ENCODE measurements at places on chromosomes 5 and 9.

GRCh38 chr9:14542071-14542470 is 151.2 kb downstream of the ZDHHC21 start:
- no peak for DNase-seq

- DNase-seq, result no peak
Measured at GRCh38 chr5:147965715-147966114, 59.4 kb upstream of the C5orf46 start.

- DNase-seq, result no peak
Measured at GRCh38 chr5:164097749-164098148, 592.3 kb downstream of the MAT2B start.

DNA sequence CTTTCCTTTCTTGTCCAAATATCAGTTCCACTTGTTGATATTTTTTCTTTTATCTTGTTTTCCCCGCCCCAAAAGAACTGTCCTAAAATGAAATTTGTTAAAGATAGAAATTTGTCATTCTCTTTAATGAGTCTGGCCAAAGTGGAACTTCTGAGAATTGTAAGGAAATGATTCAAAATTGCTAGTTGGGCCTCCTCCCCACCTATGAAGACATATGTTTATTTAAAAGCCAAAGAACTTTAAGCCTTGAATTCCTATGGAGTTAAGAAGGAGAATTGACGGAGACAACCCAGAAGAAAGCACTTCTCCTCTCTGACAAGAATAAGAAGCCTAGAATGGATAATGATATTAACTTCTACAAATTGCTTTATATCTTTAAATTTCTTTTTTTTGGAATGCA is 59.1 kb upstream of the ALDH1A1 start:
- no peak for DNase-seq

DNA sequence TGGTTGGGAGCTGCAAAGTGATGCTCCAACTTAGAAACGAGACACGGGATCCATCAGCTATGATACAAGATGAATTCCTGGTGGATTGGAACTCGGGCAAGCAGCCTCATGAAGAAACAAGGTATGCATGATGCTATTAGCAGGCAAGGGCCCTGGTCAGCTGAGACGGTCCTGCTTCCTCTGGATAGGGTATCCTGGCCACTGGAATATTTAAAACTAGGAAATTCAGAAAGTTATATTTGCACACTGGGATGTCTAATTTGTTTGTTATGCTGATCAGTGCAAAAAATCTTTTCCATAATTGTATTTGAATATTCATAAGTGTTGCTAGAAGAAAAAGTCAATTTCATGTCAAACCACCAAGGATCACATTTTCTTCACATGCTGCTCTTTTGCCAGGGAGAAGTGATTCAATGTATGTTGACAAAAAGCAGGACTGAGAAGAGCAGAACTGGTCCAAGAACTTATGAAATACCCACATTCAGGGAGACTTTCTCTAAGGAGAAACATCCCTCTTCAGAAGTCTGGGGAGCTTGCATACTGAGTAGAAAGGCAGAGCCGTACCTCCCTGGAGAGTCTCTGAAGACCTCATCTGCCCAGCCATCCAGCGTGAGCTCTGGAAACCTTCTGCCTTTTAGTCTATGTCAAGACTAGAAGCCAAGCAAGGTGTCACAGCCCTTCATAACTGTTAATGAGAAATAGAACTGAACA is 6.7 kb upstream of the NXNL2 start:
- DNase-seq, result no peak

GRCh38 chr9:94922098-94922607 is 195.7 kb downstream of the AOPEP start:
- no peak for DNase-seq

- DNase-seq, result no peak
Measured at GRCh38 chr5:80141681-80142080, 106.5 kb downstream of the THBS4 start.

DNA sequence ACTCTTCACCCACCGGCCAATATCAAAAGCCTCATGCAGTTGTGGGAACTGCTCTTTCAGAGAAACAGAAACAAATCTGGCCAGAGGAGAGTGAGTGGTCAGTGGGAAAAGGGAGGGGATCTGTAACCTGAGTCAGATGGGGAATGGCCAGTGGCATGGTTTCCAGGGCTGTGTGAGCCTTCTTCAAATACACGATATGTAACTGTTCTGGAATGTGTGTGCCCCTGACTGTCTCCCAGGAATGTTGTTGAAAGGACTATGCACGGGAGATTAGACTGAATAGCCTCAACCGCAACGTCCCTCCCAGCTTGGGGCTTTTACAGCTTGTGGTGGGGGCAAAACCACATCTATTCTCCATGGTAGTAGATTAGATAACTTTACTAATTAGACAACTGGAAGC is 60.8 kb downstream of the SH3TC2 start:
- no peak for DNase-seq

GRCh38 chr5:180636403-180637075 is 12.9 kb downstream of the FLT4 start:
- no peak for DNase-seq

GRCh38 chr5:71862087-71862486 is 143.0 kb downstream of the CARTPT start:
- DNase-seq, result no peak

DNA sequence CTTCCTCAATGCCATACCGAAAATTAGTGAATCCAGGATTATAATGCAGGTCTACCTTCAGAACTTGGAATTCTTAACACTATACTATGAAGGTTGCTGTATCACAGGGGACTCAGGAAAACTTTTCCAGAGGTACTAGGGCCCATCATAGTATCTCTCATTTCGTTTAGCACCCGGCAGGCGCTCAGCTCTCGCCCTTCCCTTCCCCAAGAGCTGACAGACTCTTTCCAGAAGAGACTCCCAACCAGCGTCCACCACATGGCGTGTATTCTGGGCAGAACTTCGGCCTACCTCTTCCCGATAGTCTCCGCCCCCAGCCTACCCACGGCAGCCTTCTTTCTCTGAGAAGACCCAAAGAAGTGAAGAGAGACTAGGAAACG is 271 bp downstream of the NOL8 start:
- DNase-seq, result no peak

DNA sequence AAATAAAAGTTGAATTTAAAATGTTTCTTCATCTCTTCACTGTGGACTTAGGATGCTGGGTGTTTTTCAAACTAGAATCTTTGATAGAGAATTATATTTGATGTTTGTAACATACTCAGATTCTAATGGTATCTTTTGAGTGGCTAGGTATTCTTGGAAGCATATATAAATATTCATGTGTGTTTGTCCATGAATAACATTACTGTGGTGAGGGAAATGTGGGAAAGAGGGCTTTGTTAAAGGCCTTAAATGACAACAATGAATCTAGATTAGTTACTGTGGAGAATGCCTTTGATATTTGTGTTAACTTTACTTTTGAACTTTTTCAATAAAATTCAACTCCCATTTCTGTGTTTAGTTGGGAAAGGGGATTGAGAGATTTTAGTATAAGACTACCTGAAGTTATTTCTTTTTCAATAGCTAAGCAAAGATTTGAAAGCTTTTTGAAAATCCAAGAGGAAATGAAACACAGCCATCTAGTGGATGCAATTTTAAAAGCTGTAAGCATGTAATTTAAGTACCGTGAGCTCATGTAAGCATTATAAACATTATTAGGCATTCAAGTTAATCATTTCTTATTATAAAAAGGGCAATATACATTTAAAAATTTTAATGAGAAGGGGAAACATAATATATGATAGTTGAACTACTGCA is 69.6 kb downstream of the CCDC171 start:
- no peak for DNase-seq

- no peak for DNase-seq
Measured at GRCh38 chr5:160620401-160620800, 198.7 kb downstream of the PTTG1 start.

DNA sequence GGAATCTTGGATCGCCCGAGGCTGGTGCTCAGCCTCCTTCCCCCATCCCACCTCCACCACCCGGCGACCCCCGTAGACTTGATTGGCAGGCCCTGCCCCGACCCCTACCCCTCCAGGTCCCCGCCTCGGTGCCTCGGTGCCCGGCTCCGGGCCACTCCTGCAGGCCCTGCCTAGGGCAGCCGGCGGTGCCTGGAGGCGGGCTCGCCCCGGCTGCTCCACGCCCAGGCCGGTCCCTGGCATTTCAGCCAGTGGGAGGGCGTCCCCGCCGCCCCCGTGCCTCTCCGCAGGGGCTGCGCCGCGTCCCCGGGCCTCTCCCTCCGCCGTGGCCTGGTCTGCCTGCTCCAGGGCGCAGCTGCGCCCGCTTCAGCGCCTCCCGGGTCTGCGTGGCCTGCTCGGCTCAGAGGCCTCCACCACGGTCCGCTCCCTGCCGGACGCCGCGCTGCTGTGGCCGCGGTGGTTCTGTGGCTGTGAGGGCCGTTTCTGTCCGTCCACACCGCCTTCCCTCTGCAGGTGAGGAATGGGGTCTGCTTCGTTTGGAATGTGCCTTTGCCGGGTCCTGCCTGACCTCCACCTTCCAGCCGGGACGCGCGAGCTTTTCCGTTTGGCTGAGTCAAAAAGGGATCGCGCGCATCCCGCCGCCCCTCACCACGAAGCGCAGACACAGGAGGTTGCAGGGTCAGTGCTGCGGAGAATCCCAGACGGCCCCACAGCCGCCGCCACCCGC is 48.3 kb upstream of the IRX4 start:
- DNase-seq, result no peak
